ENCODE measurements at places on chromosomes 2 and 18. TPM values are rescaled to one million over a fixed set of nuclear protein-coding genes. Genes with fewer than 3 reads are reported as not detected.

DNA sequence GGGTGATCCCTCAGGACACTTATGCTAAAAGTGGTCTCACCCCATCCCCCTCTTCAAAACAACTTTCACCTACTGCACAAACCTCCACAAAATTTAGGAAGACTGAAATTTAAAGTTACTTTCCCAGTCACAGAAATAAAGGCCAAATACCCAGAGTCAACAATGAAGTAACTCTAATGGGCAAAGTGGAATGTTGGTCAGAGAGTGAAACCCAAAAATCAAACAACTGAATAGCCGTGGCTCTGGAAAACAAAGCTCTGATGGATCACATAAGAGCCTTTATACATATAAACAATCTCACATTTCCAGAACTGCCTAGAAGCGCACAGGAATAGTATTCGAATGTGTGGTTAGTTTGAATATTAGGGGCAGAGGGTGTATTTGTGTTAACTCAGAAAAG is 4.7 kb downstream of the ACVR1 start:
- DNase-seq: no peak

Gene SAG
- total RNA-seq: not detected

Gene KCTD1
- total RNA-seq: 18.0 TPM

GRCh38 chr18:3875376-3875775 is 425.4 kb downstream of the TGIF1 start:
- no peak for DNase-seq

DNA sequence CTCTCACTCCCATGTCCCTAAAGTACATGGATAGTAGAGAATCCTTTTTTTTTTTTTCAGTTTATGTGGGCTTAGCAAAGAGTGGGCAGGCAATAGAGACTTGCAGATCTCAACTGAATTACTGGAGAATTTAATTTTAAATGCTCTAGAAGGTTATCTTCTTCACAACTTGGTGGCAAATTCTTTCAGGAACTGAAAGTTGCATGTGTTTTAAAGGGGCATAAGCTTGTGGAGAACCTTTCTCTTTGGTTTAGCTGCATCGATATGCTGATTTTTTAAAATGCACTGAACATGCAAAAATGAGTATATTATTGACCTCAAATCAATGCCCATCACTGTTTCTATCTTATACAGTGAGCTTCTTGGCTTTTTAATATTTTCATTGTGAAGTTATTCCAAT is 24.9 kb upstream of the GALNT3 start:
- no peak for DNase-seq

Gene AKAIN1
- not detected for total RNA-seq
